Ammon's horn (tissue), 1 donor: ENCODE measurements at places on chromosomes 7 and 10.

DNA sequence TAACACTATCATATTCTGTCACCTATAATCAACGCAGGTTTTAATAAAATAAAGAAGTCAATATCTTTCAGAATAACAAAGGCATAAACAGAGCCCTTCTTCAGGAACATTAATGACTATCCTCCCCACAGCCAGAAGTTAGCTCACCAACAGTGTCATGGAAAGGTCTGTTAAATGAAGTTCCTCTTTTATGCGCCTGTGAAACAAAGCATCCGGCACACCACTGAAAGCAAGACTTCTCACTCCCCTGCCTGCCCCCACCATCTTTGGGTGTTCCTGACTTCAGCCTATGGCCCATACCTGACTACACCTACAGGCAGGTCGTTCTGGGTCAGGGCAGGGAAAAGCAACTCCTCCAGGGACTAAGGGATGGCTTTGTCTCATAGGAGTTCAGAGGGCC, 205.4 kb downstream of the FANK1 start:
- DNase-seq = no peak

DNA sequence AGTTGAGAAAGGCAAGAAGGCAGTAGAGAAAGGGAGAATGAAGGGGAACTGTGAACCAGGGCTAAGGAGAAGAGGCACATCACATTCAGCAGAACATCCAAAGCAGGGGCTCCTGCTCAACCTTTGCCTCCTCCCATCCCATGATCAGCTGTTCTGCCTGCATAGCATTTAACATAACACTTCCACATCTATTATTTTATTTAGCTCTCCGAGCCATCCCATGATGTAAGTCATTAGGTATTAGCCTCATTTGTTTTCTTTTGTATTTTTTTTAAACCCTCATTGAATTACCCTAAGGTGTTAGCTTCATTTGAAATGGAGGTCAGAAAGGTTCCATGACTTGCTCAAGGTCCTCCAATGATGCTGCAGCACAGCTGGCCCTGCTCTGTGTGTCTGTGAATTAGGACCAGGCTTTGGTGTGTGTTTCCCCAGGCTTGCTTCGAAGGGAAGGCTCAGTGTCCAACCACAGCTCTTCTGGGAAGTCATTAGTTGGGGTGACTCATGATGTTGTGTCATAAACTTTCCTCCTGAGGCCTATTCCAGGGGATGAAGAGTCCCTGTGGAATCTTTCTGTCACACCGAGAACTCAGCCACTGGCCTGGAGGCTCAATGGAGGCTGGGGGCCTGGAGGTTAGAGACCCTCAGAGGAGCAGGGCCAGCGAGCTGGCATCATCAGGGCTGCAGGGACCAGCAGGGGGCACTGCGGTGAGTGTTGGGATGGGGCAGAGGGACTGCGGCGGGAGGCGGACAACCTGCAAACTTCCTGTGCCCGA, 16.5 kb downstream of the NPFFR1 start:
- DNase-seq = no peak

DNA sequence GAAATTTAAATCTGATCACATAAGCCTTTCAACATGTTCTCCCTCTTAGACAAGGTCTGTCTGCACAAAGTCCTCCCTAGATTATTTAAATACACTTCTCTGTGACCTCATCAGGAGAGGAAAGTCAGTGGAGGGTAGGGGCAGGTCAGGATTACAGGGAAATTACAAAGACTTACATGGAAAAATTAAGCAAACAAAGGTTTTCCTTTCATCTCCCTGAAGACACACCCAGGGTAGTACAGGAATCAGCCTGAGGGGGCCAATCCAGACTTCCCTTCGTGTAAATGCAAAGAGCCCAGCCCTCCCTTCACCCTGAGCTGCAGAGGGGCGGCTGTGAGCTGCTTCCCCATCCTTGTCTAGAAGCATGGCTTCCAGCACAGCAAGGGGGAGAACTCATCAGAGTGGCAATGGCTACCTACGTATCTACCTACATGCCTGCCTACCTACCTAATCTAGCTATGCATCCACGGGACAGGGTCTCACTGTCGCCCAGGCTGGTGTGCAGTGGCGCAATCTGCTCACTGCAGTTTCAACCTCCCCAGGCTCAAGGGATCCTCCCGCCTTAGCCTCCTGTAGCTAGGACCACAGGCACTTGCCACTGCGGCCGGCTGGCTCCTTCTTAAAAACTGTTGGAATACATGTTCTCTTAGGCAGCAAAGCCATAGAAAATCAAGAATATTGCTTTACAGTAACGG, 33.2 kb downstream of the PITRM1 start:
- no peak for DNase-seq

DNA sequence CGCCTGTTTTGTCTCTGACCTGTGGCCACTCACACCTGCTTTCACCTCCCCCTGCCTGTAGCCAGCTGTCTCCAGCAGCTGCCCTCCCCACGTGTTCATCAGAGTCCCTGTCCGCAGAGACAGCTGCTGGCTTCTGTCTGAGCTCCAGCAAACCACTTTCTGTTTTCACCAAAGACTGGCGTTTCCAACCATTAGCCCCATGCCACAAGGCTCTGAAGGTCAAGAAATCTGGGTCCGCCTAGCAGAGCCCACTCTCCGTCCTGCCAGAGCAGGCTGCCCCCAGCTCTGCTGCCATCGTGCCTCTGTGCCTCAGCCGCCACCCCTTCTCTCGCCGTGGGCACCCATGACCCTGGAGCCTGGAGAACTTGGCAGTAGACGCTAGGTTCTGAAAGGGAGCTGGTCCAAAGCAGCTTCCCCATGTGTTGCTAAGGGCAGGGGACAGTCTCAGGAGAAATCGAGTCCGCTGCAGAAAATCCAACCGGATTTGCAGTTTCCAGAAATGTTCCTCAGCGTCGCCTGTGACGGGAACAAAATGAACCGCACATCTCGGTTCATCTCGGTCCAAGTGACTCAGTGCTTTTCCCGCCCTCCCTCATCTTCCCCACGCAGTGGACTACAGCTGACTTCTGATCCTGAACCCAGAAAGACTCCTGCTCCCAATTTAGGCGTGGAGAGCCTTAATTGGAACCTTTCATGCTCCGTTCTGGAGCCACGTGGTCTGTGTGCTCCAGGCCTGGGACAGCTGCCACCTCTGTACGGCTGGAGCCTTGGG, 28.0 kb downstream of the TMEM120A start:
- no peak for DNase-seq

- no peak for DNase-seq
Observed at GRCh38 chr7:55366461-55367070, 1.4 kb downstream of the LANCL2 start.

GRCh38 chr10:15791816-15792524, 68.3 kb downstream of the MINDY3 start:
- DNase-seq = no peak

GRCh38 chr10:21022821-21023220, 125.7 kb upstream of the NEBL start:
- DNase-seq = no peak

DNA sequence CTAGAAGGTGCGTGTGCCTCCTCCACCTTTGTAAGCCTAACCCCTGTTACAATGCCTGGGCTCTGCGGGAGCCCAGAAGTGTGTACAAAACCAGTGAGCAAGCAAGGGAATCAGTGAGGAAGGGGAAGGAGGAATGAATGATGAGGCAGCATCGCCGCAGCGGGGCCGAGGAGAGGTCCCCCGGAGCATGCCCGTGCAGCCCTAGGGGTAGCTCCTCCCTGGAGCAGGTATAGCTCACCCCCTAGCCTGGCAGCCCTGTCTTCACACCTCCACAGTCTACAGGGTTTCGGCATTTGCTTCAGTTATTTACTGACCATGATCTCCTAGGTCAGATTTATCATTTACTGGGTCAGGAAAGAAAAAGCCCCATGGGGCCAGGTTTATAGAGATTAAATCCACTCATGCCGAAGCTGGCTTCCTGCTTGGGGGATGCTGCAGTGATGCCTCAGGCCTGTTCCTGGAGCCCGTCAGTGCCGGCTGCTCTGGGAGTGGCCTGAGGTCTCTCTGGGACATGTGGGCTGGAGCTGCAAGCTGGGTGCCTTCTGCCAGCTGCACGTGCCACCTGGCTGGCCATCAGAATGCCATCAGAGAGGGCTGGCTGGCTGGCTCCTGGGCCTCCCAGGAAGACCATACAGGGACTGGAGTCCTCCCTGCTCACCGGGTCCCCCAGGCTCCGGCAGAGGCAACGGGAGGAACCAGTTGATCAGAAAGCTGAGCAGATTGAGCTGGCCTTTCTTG, 138.9 kb downstream of the GRK5 start:
- DNase-seq = no peak

GRCh38 chr7:151134743-151135524, 32.6 kb downstream of the GBX1 start:
- DNase-seq = no peak
